ENCODE measurements at places on chromosomes 5 and 9.

GRCh38 chr9:130860458-130861316, 25.6 kb downstream of the ABL1 start:
- DNase-seq: no peak

GRCh38 chr5:34841816-34842215, 2.9 kb downstream of the TTC23L start:
- no peak for DNase-seq

- no peak for DNase-seq
Measured at GRCh38 chr5:14930486-14930885, 58.9 kb upstream of the ANKH start.

GRCh38 chr9:36640771-36641381, 68.2 kb downstream of the MELK start:
- DNase-seq: no peak

DNA sequence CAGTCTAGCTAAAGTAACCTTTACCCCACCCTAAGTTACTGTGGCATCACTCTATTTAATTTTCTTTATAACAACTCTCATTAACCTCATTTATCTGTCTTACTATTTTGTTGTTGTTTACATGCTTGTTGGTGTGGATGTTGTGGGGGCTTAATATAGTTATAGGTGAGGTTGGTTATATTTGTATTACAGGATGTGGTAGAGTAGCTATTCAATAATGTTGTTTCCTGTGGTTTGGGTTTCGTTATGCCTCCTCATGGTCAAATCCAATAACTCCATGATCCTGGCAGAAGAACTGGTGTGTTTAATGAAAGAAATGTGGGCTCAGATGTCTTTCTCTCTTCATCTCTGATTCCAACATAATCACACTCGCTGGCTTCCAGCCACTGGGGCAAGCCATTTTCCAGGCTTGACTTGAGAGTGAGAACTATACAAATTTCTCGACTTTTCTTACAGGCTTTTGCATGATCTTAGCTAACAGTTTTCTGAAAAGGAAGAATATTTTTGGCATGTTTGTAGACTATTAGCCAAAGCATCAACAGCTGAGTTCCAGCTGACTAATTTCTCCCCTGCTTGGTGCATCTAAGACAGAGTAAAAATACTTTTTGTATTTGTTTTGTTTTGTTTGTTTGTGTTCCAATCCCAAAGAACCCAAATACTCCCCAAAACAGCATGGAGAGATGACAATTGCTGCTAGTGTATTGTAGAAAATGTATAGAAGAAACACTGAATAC, 303.7 kb upstream of the PAPPA start:
- DNase-seq: no peak

GRCh38 chr9:136858452-136858843, 6.3 kb downstream of the MAMDC4 start:
- no peak for DNase-seq

DNA sequence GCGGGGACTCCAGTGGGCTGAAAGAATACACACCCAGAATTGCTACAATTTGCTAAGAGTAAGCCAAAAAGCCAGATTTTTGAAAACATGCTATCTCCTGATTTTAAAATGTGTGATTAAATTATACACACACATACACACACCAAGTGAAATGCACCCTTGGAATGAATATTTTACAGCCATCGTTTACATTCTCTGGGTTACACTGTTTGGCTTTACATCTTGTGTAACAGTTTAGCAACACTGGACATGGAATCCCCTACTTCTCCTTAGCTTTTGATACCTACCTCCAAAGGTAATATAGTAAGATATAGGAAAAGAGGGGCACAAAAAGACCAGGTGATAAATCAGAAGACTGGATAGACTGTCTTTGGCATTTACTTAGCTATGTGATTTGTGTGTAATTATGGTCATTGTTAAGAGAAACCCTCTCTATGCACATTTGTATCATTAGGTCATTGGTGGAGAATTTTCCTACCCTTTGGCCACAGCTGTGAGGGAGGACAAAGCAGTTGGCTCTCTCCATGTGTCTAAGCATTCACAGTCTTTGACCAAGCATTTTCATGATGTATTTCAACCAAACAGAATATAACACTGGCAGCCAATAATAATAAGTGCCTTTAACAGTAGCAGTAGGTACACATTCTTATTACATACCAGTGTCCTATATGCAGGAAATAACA, 7.6 kb downstream of the SVEP1 start:
- no peak for DNase-seq

GRCh38 chr5:124932791-124933600, 186.6 kb upstream of the ZNF608 start:
- no peak for DNase-seq

- peak; percentile 31 for DNase-seq
Measured at GRCh38 chr9:106286249-106286648, 576.7 kb upstream of the ZNF462 start.

DNA sequence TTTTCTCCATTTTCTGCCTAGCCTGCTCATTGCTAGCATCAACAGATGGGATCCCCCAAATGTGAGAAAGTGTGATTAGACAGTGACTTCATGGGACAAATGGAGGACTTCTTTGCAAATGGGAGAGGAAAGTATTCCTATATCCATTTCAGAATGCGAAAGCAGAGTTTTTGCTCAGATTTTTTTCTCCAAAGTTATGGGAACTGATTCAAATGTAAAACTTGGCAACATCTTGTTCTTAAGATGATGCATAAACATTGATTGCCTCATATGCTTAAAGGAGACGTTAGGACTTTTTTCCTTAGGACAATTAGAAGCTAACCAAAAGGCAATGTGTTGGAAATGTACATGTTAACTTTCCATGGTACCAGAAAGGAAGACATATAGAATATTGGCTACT, 704.3 kb upstream of the ZNF608 start:
- no peak for DNase-seq

DNA sequence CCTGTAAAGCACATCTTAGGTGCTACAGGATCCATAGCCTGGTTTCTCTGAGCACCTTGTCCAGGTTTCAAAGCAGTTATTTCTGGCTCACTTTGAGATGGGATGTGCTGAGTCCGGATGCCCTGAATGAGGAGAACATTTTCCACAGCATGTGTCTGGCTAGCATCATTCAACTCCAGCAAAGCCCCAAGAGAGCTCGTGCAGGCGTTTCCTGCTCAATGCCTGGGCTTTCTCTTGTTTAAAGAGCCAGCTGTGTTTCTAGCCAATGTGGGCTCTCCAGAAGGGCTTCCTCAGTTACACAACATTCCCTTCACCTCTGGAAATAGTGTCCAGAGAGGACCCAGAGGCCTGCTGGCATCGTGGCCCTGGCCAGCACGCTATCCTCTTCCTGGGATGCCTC, 411.7 kb downstream of the DMAC1 start:
- no peak for DNase-seq

DNA sequence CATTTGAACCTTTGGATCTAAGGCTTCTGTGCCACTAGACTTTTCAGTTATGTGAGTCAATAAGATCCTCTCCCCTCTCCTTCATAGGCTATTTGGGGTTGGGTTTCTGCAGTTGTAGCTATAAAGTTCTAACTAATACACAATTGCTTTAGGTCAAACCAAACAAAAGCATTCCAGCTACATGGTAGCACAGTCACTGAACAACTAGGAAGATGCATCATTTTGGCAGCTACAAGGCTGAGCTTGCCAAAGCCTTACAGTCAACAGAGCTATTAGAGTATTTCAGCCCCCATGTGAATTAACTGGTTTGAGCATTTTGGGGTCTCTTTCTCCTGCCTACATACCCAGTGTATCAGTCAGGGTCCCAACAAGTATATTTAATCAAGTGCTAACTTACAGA, 234.6 kb downstream of the ZNF608 start:
- no peak for DNase-seq

DNA sequence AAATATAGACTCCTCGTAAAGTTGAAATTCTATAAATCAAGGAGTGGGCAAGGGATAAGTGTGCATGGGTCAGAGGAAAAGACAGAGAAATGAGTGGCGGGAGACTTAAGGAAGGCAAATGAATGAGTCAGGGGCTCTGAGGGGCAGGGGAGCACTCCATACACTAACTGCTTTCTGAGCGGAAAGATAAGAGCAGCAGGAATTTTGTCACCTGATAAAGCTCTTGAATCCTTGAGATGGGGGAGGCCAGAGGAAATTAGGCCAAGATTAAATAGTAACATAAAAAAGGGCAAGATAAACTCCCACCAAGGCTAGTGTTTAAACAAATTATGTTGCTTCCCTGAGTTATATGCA, 191.0 kb upstream of the S1PR3 start:
- DNase-seq: no peak

DNA sequence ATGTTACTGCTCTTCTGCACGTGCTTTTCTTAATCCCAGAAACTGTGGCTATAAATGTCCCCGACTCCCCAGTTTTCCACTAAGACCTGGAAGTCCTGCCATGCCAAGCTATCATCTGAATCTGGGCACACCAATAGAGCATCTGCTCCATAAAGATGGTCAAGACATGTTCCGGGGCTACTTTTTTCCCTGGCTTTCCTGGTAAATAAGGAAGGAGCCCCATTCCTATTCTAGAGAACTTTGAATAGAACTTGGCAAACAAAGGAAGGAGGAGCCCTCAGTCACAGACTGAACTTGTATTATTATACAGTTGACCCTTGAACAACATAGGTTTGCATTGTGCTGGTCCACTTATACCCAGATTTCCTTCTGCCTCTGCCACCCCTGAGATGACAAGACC, 182.9 kb downstream of the CCDC192 start:
- DNase-seq: no peak

DNA sequence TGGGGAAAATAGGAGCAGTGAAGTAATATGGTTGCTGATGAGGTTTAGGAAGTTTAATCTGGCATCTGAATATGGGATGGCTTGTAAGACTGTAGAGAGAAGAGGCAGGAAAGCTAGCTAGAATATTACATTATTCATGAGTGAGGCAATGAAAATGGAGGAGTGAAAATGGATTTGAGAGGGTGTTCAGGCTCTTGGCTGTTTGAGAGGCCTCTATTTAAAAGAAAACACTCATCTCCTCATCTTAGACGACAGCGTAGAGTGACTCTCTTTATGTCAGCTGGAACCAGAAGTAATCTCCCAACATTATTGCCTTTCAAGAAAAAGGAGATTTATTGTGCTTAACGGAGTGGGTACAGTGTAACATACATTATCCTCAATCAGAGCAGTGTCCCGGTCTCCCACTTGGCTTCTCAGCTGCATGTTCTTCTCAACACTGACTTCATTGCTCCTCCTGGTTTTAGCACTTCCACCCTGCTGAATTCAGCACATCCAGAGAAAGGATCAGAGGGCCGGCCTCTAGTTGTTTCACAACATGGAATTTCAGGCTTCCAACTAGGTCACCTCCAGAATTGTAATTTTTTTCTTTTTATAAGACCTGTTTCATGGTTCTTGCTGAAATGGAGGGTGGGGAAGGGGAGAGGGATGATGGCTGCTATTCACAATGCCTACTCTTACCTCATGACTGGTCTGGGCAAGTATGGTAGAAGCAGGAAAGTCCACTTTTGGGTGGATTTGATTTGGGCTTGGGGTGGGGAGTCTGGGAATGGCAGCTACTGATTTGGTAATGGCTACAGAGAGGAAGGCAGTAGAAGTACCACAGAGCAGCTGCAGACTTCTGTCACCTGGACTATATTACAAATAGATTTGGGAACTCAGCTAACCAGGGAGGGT, 52.9 kb upstream of the KIAA1958 start:
- DNase-seq: no peak

- no peak for DNase-seq
Measured at GRCh38 chr9:78682216-78682615, 385.3 kb downstream of the PSAT1 start.

GRCh38 chr9:35754264-35754663, at the start of gene MSMP:
MSMP (minus strand) TSS chr9:35754276; CDS start chr9:35754129, 147 bp downstream.
- no peak for DNase-seq

DNA sequence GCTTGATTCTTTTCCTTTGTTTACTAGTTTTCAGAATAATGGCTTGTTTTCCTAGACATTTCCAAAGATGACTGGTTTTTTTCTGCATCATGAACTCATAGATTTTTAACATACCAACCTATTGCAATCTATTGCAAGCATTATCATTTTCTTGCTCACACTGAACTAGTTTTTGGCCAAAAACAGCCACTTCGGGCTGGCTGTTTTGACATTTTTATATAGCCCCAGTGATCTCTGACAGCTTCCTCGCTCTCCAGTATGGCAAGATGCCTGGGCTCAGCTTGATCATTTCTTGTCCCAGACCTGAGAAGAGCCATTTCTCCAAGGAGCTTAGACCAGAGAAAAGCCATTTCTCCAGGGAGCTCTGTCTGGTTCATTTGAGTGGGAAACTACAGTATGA, 94.3 kb upstream of the MAMDC2 start:
- no peak for DNase-seq

DNA sequence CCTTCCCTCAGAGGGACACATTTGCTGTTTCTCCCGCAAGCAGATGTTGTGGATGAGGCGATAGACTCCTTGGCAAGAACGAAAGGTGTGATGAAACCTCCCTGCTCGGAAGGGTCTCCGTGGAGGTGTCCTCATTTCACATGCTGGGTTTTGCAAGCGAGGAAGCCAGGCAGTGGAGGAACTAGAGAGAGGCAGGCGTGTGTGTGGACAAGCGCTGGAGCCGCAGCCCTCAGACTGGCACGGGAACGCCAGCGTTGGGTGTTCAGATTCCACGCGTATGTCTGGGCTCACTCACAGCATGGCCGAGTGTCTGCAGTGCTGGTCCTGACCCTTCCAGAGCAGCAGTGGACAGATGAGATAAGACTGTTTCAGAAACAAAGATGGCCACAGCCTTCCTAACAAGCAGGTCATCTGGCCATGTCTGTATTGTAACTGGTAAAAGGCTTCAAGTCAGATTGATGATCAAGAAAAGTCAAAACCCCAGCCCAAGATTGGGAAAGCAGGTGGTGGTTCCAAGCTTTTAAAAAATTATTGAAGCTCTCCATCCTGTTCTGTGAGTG, 35.0 kb upstream of the NCS1 start:
- no peak for DNase-seq

Measured in NCI-H2081 (cell line).